DMS 273 treated with DMSO at 0.1 percent for 48 hours (cell line): ENCODE measurements at places on chromosomes 12 and 14.

GRCh38 chr12:120276734-120277133 lies 11.2 kb upstream of the PXN start:
- DNase-seq = no peak

DNA sequence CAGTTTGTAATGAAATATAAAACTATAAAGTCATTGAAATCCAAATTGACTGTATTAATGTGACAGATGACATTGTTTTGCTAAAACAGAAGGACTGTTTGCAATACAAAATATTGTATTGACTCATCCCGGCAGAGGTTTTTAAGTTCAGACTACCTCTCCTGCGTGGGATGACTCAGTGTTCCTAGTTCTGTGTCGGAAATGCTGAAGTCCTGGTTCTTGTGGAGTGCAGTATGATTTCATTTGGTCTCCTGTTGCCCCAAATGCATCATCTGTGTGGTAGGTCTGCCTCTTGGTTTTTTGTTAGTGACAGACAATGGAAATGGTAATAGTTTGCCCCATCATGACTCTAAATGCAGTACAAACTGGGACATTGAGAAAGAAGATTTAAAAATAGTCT lies 27.8 kb downstream of the PELI2 start:
- DNase-seq = no peak

- DNase-seq = no peak
Measured at GRCh38 chr14:104215706-104216334, 77.4 kb downstream of the KIF26A start.

- no peak for DNase-seq
Measured at GRCh38 chr12:106956048-106956578, 406 bp downstream of the TMEM263 start.

DNA sequence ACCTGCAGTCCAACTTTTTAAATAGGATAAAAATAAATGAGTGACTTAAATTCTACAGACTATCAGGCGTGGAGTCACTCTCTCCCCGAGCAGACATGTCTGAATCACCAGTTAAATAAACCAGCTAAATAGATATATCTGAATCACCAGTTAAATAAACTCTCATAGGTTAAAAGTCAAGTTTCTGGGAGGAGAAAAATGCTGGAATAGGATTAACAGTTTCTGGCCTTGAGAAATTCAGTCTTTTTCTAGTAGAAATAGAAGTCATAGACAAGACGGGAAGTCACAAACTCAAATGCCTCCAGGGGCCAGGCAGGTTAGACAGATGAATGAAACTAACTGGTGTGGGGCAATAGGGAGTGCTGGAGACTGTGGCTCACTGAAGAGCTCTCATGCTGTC lies 258.6 kb upstream of the TMEM132C start:
- no peak for DNase-seq

- DNase-seq = no peak
Measured at GRCh38 chr12:57549909-57550640, at the start of gene KIF5A. KIF5A (plus strand) TSS chr12:57550044; CDS start chr12:57550272, 228 bp downstream.

GRCh38 chr14:67510121-67510520 lies 21.6 kb upstream of the TMEM229B start:
- no peak for DNase-seq

DNA sequence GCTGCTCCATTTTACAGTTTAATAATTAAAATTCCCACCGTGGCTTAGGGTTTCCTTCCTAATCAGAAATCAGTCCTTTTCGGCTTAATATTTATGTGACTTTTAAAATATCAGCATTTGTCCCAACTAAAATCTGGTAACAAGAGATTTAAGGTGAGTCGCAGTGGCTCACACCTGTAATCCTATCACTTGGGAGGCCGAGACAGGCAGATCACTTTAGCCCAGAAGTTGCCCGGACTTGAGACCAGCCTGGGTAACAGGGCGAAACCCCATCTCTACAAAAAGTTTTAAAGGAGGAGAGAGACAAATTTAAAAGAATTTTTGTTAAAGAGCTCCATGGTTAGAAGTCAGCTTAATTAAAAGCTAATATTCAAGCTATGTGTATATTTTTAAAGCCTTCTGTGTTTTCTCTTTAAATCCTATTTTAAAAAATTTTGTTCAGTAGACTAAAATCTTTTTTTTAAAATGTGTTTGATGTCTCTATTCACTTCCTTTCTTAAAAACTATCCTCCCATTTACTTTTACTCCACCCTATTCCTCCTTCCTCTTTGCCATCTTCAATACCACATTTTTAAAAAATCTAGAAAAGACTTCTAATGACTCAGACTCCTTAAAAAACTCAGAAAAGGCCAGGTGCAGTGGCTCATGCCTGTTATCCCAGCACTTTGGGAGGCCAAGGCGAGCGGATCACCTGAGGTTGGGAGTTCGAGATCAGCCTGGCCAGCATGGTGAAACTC lies 3.8 kb upstream of the TAC3 start:
- DNase-seq = no peak

DNA sequence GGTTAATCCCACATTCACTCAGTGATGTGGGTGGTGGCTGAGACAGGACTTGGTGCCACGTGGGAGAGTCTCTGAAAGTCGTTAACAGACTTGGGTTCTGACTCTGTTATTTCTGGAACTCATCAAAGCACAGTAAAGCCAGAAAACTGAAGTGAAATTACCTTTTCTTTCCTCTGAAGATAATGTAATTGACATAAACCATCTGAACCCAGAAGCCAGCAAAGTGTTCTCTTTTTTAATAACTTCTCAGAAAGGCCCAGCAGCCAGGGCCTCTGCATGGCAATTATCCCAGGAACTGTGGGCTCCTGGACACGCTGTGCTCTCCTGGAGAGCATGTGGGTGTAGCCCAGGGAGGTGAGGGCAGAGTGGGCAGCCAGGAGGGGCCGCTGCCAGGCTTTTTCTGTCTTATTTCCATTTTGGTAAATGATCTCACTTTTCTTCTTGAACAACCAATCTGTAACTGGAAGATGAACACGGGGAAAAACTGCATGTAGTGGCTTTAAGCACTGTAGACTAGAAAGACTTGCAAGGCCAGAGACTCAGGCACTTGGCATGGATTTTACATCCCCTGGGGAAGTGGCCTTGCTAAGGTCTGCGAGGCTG lies 444.1 kb upstream of the TMEM132C start:
- DNase-seq = no peak

- no peak for DNase-seq
Measured at GRCh38 chr12:15044471-15044870, 71.6 kb downstream of the PDE6H start.

DNA sequence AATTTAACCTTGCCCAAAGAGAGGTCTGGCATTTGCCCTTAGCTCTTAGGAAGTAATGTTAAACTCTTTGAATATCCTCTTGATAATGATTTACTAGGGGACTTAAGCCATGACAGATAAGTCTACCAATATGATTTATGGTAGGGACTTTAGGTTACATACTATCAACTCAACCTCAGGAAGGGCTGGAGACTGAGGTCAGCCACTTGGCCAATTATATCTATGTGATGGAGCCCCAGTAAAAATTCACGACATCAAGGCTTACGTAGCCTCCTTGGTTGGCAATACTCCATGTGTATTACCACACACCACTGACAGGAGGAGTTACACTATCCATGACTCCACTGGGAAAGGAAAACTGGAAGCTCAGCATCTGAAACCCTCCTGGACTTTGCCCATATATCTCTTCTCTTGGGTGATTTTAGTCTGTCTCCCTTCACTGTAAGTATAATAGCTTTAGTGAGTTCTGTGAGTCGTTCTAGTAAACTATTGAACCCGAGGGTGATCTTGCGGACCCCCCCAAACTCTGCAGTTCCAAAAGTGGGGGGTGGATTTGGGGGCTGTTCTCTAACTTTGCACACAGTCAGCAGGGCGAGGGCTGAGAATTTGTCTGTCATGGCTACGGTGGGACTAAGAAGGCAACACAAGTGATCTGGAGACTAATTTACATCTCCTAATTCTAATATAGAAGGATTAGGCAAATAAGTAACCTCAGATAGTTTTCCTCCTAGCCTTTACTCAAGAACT lies 62.3 kb downstream of the R3HDM2 start:
- no peak for DNase-seq

DNA sequence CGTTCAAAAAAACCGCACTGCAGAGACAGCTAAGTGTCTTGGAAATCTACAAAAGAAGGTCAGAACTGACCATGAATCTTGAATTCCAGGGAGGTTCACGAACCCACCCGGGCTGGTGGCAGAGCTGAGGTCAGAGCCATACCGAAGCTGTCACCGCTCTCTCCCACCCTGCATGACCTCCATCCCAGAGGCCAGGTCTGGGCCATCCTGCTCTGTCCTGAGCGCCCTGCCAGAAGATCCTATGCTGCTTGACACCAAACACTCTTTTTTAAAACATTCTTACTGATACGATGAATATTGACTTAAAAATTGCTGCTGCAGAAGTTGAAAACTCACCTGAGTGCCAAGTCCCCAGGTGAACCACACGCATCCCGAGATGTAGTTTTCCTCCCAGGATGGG lies 329.1 kb upstream of the FKBP4 start:
- DNase-seq = no peak

DNA sequence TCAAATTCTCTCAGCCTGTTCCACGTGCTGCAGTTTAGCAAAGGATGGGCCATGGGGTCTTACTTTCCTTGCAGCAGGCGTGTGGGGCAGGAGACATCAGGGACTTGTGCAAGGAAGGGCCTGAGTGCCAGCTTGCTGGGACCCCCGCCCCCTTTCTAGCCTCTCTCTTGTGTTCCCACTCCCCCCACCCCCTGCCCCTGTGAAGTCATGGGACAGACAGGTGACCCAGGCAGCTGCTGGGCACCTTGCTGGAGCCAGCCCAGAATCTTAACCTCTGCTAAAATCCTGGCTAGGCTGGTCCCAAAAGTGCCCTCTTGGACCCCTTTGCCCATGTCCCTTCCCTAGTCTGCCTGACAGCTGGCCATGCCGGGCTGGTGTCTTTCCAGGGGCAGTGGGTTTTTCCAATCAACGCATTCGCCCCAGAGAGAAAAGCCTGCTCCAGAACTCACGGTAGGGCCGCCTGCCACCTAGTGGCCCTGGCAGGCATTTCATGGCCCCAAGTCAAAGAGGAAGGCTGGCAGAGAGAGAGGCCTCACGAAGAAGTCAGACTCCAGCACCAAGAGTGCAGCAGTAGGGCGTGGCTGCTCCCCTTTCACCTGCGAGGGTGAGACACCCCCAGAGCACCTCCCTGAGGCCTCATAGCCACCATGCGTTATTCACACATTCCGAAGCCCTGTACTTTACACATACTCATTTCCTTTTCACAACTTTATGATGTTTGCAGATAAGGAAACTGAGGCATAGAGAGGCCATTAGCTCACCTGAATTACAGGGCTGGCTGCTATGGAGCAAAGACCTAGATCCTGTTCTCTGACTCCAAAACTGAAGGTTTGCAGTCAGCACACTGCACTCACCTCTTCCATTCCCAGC lies 67.4 kb downstream of the LGMN start:
- peak; percentile 13 for DNase-seq

- DNase-seq = no peak
Measured at GRCh38 chr12:26744697-26745440, 88.1 kb downstream of the ITPR2 start.

DNA sequence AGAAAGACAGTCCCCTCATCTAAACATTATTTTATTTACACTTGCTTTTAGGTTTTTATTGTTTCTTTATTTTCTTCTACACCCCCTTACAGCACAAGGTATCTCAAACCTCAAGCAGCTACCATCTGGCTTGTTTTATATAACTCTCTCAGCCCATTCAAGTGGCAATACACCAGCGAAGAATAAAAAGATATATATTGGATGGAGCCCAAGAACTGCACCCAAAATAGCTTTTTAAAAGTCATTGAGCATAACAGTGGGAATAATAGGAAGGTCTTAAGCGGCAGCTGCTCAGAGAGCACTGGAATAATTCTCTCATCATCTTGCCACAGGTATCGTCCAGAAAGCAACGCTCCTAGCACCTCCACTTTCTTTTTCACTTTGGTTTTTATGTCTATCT lies 322.5 kb downstream of the SYT1 start:
- no peak for DNase-seq

GRCh38 chr12:47820631-47821345 lies 1.1 kb upstream of the HDAC7 start:
- no peak for DNase-seq

DNA sequence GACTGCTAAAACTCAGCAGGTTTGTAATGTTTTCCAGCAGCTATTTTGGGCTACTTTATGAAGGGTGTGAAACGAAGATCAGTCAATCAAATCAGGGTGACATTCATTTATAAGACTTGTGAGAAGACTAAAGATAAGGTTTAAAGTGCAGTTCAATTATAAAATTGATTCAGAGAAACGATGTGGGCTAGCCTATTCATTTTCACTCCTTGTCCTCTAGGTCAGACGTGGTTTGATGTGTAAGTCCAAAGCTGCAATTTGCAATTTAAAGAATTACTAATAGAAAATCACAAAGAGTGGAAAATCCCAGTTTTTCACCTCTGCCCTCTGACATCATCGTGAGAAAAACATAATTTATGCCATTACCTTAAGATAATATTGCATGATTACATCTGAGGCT lies 243.5 kb upstream of the NOVA1 start:
- DNase-seq = no peak

- no peak for DNase-seq
Measured at GRCh38 chr12:39931857-39932256, 174.0 kb downstream of the SLC2A13 start.

GRCh38 chr14:68148276-68148675 lies 328.7 kb downstream of the RAD51B start:
- DNase-seq = no peak

- no peak for DNase-seq
Measured at GRCh38 chr12:109432431-109432830, 44.7 kb downstream of the KCTD10 start.

DNA sequence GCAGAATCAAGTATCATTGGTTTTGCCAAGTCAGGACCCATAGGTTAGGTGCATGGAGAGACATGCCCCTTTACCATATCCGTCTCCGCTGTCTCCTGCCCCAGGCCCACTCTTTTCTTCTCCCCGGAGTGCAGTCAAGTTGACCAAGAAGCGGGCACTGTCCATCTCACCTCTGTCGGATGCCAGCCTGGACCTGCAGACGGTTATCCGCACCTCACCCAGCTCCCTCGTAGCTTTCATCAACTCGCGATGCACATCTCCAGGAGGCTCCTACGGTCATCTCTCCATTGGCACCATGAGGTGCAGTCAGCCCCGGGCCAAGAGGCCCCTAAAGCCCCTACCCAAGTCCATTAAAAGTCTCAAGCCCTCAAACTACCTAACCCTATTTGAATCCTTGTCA lies 5.0 kb downstream of the GLI1 start:
- no peak for DNase-seq

DNA sequence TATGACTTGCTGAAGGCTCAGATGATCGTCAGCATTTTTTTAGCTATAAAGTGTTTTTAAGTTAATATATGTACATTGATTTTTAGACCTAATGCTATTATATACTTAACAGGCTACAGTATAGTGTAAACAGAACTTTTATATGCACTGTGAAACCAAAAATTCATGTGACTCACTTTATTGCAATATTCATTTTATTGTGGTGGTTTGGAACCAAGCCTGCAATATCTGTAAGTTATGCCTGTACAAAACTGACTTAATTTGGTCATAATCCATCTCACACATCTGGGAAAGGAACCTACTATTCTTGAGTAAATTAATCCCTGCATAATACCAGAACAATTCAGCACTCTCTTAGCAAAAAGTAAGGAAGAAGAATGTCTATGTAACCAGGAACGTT lies 390.7 kb downstream of the SYT1 start:
- no peak for DNase-seq
